Stimulated activated naive B cell treated with anti-CD40 and anti-IgM and Interleukin-4, amounts not matched to agents 10 μg/mL and 1 μg/mL and 100 μg/mL, for 72 hours (primary cell): ENCODE measurements at places on chromosomes 2 and 18.
A peak's percentile ranks its signal among the peaks of the same experiment; 100 is the strongest.

GRCh38 chr2:222440673-222441422 lies 16.5 kb downstream of the SGPP2 start:
- H3K27ac ChIP-seq: no peak overlapping the region
- no peaks in the 10 kb centered on the region for H3K4me1 ChIP-seq
- H3K4me3 ChIP-seq: no peak overlapping the region
- DNase-seq: no peak
- H3K36me3 ChIP-seq: no peaks in the 10 kb centered on the region

- no peak overlapping the region for H3K4me3 ChIP-seq
- no peaks in the 10 kb centered on the region for H3K4me1 ChIP-seq
- H3K36me3 ChIP-seq: no peaks in the 10 kb centered on the region
Measured at GRCh38 chr2:149926149-149926548, 338.6 kb upstream of the MMADHC start.

GRCh38 chr2:223915071-223915470 lies 30.1 kb downstream of the WDFY1 start:
- peaks cover 25% of the 10 kb centered on the region for H3K36me3 ChIP-seq
- H3K27ac ChIP-seq: no peak overlapping the region
- no peak overlapping the region for H3K4me3 ChIP-seq
- no peak for DNase-seq

- H3K4me3 ChIP-seq: no peak overlapping the region
- H3K4me1 ChIP-seq: peaks cover 24% of the 10 kb centered on the region
- peak overlapping the region; percentile 62 for H3K27ac ChIP-seq
- peak; percentile 42 for DNase-seq
Measured at GRCh38 chr18:48698707-48699106, 159.9 kb downstream of the CTIF start.

DNA sequence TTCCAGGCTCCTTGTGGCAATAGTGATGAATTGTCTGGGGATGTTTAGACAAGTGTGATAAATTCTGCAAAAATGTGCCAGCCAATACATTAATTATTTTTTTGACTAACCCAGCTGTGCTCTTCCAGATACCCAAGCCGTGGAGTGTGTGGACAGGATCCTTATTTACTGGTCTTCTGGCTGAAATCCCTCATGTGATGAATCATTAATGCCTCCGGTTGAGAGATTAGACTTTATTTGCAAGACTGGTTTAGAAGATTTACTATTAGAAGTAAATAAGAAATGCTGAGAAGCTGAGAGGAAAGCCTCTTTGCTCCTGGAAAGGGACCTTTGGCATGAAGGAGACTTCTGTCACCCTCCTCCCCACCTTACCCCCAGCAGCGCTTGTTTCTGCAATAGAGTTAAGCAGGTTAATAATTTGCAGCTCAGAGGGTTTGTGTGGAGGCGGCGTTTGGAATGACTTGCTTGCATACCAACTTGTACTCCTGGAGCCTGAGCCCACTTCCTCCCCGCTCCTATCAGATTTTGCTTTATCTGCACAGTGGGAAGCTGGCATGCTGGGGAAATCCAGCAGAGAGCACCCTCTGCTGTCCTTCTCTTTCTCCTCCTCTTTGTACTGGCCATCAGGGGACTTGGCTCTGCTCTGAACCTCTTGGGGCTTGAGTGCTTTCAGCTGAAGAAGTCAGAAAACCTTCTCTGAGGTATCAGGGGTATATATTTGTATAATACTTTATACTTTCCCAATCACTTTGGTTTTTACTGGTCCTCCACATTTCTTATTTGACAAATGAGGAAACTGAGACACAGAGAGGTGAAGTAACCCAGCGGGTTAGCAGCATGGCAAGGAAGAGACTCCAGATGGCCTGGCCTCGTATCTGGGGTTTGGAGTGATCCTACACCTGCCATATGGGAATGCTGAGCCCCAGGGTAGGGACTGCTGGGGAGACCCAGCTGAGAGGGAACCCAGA lies 16.3 kb downstream of the SLC3A1 start:
- H3K27ac ChIP-seq: no peak overlapping the region
- no peak for DNase-seq
- peaks cover 12% of the 10 kb centered on the region for H3K27me3 ChIP-seq
- H3K4me1 ChIP-seq: peaks cover 2% of the 10 kb centered on the region
- H3K36me3 ChIP-seq: no peaks in the 10 kb centered on the region
- no peak overlapping the region for H3K4me3 ChIP-seq

- no peak overlapping the region for H3K4me3 ChIP-seq
- H3K4me1 ChIP-seq: no peaks in the 10 kb centered on the region
- no peak overlapping the region for H3K27ac ChIP-seq
- no peaks in the 10 kb centered on the region for H3K36me3 ChIP-seq
Measured at GRCh38 chr2:126896471-126896870, 2.2 kb upstream of the TEX51 start.

GRCh38 chr2:140786585-140786984 lies 1344.2 kb downstream of the LRP1B start:
- no peak overlapping the region for H3K4me3 ChIP-seq
- DNase-seq: no peak
- H3K27ac ChIP-seq: no peak overlapping the region
- H3K27me3 ChIP-seq: no peaks in the 10 kb centered on the region

- DNase-seq: no peak
- H3K36me3 ChIP-seq: no peaks in the 10 kb centered on the region
- H3K4me3 ChIP-seq: no peak overlapping the region
- no peaks in the 10 kb centered on the region for H3K4me1 ChIP-seq
Measured at GRCh38 chr18:50790948-50791347, 28.9 kb downstream of the MRO start.

DNA sequence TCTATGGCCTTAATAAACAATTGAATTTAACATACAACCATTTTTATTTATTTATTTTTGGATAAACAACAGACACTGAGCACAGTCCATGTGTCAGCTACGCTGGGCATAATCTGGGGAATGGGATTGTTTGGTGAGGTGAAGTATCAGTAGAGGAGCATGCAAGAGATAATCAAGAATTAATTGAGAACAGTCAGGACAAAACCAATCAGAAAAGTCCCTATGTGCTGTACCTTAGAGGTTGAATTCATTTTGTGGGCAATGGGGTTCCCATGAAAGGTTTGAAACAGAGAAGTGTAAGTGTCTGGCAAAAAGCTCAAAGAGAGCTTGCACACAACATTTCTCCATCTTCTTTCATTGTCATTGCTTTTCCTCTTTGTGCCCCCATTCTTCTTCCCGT lies 198.2 kb downstream of the RNF144A start:
- DNase-seq: no peak
- no peaks in the 10 kb centered on the region for H3K4me1 ChIP-seq
- peaks cover 9% of the 10 kb centered on the region for H3K27me3 ChIP-seq
- H3K36me3 ChIP-seq: peaks cover 4% of the 10 kb centered on the region

DNA sequence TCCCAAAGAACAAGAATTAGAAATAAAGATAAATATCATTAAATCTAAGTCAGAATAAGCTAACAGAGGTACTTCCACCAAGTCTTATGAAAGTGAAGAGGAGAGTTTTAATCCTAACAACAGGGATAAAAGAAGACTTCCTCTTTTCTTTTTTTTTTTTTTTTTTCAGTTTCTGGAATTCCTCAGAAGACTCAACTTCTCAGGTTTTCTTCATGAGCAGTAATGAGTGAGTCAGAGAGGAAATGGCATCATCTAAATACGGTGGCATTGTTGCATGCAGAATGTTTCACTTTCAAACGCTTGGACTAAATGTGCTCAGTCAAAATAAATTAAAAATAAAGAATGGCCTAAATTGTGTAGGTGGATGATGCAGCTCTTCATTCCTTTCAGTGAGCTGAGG lies 45.6 kb upstream of the ARHGAP15 start:
- H3K27me3 ChIP-seq: no peaks in the 10 kb centered on the region
- no peaks in the 10 kb centered on the region for H3K4me1 ChIP-seq
- DNase-seq: no peak
- no peak overlapping the region for H3K4me3 ChIP-seq

GRCh38 chr2:120681181-120681580 lies 54.5 kb upstream of the GLI2 start:
- DNase-seq: no peak
- peaks cover 6% of the 10 kb centered on the region for H3K4me1 ChIP-seq
- no peaks in the 10 kb centered on the region for H3K36me3 ChIP-seq
- H3K4me3 ChIP-seq: no peak overlapping the region
- H3K27ac ChIP-seq: no peak overlapping the region

GRCh38 chr2:238567067-238567855 lies 140.5 kb downstream of the ASB1 start:
- H3K27ac ChIP-seq: no peak overlapping the region
- no peaks in the 10 kb centered on the region for H3K4me1 ChIP-seq
- H3K4me3 ChIP-seq: no peak overlapping the region
- DNase-seq: no peak

DNA sequence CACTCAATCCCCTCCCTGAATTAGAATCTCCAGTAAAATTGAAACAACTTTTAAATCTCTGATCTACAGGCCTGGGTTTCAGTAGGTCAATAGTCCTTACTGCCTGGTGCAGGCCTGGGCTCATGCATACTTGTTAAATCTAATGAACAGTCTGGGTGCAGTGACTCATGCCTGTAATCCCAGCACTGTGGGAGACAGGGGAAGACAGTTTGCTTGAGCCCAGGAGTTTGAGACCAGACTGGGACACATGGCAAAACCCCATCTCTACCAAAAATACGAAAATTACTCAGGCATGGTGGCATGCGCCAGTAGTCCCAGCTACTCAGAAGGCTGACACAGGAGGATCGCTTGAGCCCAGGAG lies 94.7 kb upstream of the SP3 start:
- peaks cover 18% of the 10 kb centered on the region for H3K27me3 ChIP-seq
- no peak overlapping the region for H3K4me3 ChIP-seq
- peaks cover 6% of the 10 kb centered on the region for H3K4me1 ChIP-seq
- H3K27ac ChIP-seq: no peak overlapping the region
- DNase-seq: no peak

- no peak overlapping the region for H3K4me3 ChIP-seq
- no peak overlapping the region for H3K27ac ChIP-seq
- peaks cover 28% of the 10 kb centered on the region for H3K36me3 ChIP-seq
- no peak for DNase-seq
- H3K4me1 ChIP-seq: peaks cover 12% of the 10 kb centered on the region
Measured at GRCh38 chr18:24063121-24063731, 48.7 kb downstream of the TTC39C start.

DNA sequence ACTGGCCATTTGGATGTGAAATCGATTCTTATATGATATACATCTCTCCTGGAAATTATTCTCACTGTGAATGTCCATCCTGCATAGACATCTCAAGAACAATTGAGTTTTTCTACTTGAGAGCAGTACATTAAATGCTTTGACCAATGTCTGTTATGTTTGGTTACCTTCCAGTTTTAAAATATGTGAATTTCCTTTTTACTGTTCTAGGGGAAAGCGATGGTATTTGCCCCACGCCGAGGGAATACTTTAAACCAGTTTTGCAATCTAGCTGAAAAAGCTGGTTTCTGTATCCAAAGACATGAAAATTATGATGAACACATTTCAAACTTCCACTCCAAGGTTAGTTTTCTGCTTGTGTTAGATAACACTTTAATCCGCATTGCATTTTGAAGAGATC lies 175.3 kb upstream of the SIX3 start:
- no peak overlapping the region for H3K27ac ChIP-seq
- peaks cover 11% of the 10 kb centered on the region for H3K4me1 ChIP-seq
- H3K36me3 ChIP-seq: peaks cover 7% of the 10 kb centered on the region

GRCh38 chr2:174719016-174719415 lies 45.3 kb downstream of the CHRNA1 start:
- H3K36me3 ChIP-seq: peaks cover 4% of the 10 kb centered on the region
- DNase-seq: no peak
- H3K4me3 ChIP-seq: no peak overlapping the region
- no peak overlapping the region for H3K27ac ChIP-seq

GRCh38 chr2:131394147-131394931 lies 30.4 kb upstream of the RAB6D start:
- no peak for DNase-seq
- peaks cover 5% of the 10 kb centered on the region for H3K4me1 ChIP-seq
- H3K36me3 ChIP-seq: no peaks in the 10 kb centered on the region
- no peak overlapping the region for H3K4me3 ChIP-seq
- H3K27me3 ChIP-seq: peaks cover 34% of the 10 kb centered on the region

DNA sequence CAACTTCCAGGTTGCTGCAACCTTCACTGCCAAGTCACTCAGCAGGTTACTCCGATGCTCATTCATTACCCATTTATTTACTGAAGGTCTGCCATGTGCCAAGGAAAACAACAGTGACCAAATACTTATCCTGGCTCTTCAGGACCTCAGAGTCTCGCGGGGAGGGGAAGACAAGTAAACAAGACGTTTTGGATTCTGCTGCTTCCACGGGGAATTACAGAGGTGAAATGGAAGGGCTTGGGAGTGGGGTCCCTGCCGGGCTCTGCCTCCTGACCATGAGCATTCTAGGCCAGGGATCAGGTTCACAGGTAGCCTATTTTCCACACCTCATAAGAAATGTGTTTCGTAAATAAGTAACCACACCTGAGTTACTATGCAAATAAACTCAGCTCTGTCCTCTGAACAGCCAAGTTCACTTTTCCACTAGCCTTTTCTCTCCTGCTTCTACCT lies 68.1 kb downstream of the CLHC1 start:
- H3K4me3 ChIP-seq: no peak overlapping the region
- DNase-seq: no peak
- H3K36me3 ChIP-seq: no peaks in the 10 kb centered on the region
- H3K4me1 ChIP-seq: peaks cover 6% of the 10 kb centered on the region

- no peak overlapping the region for H3K27ac ChIP-seq
- H3K36me3 ChIP-seq: peaks cover 6% of the 10 kb centered on the region
- no peak for DNase-seq
- peaks cover 14% of the 10 kb centered on the region for H3K4me1 ChIP-seq
- no peaks in the 10 kb centered on the region for H3K27me3 ChIP-seq
Measured at GRCh38 chr18:74796841-74797576, 199.3 kb downstream of the ZNF407 start.

- no peaks in the 10 kb centered on the region for H3K4me1 ChIP-seq
- H3K4me3 ChIP-seq: no peak overlapping the region
- DNase-seq: no peak
Measured at GRCh38 chr2:195051401-195051800, 605.6 kb upstream of the SLC39A10 start.

DNA sequence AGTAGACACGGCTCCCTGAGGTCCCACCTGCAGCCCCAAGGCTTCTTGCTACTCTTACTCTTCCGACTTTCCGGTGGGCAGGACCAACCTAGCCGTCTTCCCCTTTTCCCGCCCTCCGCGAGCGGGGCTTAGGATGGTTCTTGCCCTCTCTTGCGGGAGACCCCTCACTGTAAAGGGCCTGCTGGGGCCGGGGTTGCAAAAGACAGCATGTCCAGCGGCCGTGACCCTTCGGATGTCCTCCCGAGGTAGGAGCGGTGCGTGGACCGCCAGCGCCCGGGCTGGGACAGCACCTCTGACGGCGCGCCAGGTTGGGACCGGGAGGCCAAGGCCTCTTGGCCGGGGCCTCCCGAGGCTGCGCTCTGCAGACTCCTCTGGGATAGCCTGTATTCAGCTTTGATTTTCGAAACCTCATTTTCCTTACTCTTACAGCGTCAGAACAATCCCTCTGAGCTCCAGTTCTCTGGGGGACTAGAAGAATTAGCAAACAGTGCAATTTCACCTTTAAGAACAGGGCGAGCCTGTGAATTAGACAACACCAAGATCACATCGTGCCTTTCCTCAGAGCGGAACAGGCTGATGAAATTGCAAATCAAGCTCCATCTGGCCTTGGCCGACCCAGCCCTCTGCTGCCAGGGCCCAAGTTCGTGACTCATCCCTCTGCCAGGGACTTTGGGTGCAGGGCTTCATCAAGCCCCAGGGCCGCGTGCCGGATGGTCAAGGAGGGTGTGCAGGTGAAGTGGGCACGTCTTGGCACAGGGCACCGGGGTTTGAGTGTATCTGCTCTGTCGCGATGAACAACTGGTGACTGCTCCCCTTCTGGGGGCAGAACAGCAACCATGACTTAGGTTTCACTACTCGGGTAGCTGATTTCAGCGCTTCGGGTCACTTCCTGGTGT lies 777 bp downstream of the MOCOS start:
- peak overlapping the region; percentile 72 for H3K4me3 ChIP-seq
- peaks cover 3% of the 10 kb centered on the region for H3K36me3 ChIP-seq
- DNase-seq: no peak
- peaks cover 31% of the 10 kb centered on the region for H3K4me1 ChIP-seq
- H3K27me3 ChIP-seq: peaks cover 50% of the 10 kb centered on the region
- H3K27ac ChIP-seq: no peak overlapping the region
